ENCODE measurements at places on chromosomes 7 and 10.

- DNase-seq, result no peak
Observed at GRCh38 chr10:100886091-100886490, 26.7 kb upstream of the SLF2 start.

- DNase-seq, result peak; percentile 94
Observed at GRCh38 chr7:128791121-128791971, at the start of gene CCDC136. CCDC136 (plus strand) TSS chr7:128791968; CDS start chr7:128792412, 444 bp downstream.

- DNase-seq, result no peak
Observed at GRCh38 chr7:47572939-47573757, 8.8 kb downstream of the TNS3 start.

DNA sequence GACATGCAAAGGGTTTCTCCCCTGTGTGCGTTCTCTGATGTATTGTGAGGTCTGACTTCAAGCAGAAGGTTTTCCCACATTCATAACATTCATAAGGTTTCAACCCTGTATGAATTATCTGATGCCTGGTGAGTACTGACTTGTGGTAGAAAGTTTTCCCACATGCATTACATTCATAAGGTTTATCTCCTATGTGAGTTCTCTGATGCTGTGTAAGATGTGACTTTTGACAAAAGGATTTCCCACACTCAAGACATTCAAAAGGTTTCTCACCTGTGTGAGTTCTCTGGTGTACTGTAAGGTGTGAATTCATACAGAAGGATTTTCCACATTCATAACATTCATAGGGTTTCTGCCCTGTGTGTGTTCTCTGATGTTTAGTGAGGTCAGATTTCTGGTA is 45.1 kb downstream of the ZNF33B start:
- no peak for DNase-seq

DNA sequence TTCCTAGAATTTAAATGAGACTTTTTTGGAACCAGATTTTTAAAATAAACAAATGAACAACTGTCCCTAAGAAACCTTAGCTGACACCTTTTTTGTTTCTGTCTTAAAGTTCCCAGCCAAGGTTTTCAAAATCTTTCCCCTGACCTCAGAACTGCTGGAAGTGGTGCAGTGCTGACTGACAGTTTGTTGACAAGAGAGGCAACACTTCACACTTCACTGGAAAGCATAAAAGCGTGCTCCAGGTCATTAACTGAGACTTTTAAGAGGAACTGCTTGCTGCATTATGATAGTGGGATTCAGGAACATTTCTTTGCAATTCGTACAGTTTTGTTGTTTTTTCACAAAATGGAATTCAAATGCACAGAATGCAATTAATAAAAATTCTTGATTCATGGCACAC is 36.2 kb downstream of the SYPL1 start:
- no peak for DNase-seq

DNA sequence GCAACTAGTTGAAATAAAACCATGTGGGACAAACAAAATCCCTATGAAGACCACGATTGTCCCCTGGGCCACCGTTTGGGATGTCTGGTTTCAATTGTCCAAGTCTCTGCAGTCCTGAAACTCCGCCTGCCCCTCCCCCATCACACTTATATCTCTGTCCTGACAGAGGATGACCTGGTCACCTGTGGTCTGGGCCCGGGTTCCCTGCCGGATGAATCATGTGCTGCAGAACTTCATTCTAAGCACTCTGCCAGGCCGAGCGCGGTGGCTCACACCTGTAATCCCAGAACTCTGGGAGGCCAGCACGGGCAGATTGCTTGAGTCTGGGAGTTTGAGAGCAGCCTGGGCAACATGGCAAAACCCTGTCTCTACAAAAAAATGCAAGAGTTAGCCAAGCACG is 91.1 kb downstream of the COL13A1 start:
- DNase-seq, result no peak

DNA sequence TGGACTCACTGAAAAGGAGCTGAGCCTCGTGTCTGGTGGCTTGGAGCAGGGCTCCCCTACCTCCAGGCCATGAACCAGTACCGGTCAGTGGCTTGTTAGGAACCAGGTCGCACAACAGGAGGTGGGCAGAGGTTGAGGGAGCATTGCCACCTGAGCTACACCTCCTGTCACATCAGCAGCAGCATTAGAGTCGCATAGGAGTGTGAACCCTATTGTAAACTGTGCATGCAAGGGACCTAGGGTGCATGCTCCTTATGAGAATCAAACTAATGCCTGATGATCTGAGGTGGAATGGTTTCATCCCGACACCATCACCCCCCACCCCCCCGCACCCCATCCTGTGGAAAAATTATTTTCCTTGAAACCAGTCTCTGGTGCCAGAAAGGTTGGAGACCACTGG is 50.4 kb downstream of the TSPAN15 start:
- DNase-seq, result no peak

DNA sequence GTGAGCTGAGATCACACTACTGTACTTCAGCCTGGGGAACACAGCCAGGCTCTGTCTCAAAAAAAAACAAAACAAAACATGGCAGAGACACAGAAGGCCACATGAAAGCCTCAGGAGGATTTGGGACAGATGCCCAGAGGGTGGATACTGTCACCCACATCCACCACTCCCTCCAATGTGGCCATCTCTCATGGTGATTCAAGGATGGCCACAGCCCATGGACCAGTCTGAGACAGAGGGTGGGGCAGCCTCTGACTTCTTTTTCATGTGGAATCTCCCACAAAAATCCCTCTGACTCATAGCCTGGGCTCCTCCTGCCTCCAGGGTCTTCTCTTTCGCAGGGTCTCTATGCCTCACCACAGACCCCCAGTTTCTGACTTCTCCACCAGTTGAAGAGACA is 59.0 kb upstream of the GTF2I start:
- no peak for DNase-seq

DNA sequence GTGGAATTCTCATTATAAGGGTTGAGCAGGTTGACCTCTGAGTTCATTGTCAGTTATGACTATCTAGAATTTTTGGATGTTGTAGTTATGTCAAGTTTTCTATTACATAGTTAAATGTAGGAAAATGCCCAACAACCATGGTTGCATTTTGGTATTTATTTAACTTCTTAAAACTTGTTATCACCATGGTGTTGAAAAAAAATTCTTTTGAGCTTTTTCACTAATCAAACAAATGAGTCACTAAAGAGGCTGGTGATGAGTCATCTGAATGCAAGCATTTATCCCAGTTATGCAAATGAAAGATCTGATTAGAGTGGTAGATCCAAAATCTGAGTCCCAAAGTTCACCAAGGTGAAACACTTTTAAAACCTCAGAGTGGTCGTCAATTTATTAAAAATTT is 624.7 kb upstream of the IGFBP3 start:
- no peak for DNase-seq

GRCh38 chr7:108037140-108037539 is 34.2 kb upstream of the LAMB1 start:
- no peak for DNase-seq

DNA sequence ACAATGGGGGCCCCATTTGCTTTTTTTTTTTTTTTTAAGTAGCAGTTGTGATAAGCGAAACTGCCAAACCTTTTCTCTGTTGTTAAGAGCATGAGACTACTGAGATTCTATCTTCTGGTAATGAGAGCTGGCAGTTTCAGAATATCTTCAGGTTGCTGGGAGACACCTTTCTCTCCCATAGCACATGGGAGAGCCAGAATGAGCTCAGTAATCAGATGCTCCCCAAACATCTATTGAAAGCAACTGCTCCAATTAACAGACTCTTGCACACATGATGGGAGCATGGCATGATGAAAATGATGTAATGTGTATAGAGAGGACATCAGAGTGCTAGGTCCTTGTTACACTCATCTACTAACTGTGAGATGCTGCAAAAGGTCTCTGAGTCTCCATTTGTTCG is 18.8 kb downstream of the MYO3A start:
- DNase-seq, result no peak

DNA sequence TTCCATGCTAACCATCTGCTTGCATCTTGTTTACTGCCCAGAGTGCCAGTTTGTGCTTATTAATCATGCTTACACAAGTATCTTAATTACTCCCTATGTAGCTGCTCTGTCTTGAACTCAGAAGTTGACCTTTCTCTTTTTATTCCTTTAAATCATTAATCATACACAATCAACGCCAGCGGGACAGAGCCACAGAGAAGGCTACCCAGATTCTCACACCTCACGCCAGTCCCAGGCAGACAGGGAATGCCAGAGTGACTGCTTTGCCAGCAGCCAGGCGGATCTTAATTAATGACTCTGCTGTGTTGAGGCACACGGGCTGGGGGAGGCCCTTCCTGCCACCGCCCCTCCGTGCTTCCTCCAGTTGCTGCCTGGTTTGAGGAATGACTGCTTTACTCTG is 229.4 kb downstream of the LRMDA start:
- no peak for DNase-seq

DNA sequence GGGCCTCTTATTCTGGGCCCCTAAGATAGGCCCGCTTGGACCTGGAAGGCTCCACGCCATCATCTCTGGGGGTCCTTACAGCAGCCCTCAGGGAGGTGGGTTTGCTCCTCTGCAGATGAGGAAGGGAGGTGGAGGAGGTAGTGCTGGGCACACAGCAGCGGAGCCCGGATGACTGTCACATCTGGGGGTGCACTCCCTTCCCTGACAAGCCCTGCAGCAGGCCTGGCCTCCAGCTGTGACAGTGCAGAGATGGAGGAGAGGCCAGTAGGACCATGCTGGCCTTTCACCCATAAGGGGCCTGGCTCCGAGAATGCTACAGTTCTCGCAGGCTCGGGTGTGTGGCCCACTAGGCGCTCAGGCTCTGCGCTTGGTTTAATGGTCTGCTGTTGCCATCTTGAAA is 9.2 kb downstream of the GDF2 start:
- DNase-seq, result no peak

DNA sequence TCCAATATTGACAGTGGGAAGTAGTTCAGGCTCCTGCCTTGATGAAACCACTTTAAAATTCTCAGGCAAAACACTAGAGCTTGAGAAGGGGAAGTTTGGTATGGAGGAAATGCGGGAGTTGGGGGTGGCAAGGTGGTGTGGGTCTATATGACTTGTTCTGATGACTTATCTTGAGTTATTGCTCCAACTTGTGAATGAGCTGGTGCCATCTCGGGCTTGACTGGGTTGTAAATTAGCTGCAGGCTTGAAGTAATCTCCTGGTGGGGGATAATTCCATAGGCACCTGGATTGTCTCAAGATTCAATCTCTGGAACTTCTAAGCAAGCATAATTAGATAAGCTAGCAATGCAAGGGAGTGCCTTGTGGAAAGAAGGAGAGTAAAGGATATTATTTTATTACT is 29.0 kb downstream of the MRPL32 start:
- no peak for DNase-seq

- DNase-seq, result no peak
Observed at GRCh38 chr10:14772399-14772798, 2.3 kb downstream of the FAM107B start.

DNA sequence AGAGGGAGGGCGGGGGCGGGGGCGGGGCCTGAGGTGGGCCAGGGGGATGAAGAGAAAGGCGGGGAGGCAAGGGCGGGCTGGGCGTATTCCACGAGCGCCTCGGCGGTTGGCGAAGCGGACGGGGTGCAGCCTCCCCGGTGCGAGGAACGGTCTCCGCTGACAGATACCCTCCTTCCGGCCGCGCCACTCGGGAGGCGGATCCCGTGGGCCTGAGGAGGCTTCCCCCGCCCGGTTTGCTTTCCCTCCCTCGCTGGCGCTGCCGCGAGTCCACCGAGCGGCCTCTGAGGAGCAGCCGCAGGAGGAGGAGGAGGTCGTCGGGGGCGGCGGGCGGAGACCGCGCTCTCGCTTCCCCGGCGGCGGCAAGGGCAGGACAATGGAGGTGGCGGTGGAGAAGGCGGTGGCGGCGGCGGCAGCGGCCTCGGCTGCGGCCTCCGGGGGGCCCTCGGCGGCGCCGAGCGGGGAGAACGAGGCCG is at the start of gene TRIM24:
Gene TRIM24 (plus strand): TSS at position 84 of the 473 bp plus-strand sequence. CDS start 290 bp downstream, at position 374.
- no peak for DNase-seq

- DNase-seq, result no peak
Observed at GRCh38 chr7:115822801-115823200, 207.8 kb downstream of the TFEC start.

DNA sequence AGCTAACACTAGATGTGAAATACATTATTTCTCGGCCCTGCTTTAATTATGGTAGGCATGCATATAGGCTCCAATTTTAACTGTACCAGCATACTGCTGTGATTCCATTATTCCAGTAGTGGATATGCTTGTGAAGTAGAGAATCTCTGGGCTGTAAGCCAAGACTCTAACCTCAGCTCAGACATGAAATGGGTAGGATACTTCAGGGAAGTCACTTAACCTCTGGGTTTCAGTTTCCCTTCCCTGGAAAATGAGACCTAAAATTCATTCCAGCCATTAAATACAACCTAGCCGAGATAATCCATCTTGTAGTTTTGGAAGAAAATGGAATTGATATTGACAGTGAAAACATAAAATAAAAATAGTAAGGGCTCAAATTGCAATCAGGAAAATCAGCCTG is 59.6 kb upstream of the TRIL start:
- no peak for DNase-seq

DNA sequence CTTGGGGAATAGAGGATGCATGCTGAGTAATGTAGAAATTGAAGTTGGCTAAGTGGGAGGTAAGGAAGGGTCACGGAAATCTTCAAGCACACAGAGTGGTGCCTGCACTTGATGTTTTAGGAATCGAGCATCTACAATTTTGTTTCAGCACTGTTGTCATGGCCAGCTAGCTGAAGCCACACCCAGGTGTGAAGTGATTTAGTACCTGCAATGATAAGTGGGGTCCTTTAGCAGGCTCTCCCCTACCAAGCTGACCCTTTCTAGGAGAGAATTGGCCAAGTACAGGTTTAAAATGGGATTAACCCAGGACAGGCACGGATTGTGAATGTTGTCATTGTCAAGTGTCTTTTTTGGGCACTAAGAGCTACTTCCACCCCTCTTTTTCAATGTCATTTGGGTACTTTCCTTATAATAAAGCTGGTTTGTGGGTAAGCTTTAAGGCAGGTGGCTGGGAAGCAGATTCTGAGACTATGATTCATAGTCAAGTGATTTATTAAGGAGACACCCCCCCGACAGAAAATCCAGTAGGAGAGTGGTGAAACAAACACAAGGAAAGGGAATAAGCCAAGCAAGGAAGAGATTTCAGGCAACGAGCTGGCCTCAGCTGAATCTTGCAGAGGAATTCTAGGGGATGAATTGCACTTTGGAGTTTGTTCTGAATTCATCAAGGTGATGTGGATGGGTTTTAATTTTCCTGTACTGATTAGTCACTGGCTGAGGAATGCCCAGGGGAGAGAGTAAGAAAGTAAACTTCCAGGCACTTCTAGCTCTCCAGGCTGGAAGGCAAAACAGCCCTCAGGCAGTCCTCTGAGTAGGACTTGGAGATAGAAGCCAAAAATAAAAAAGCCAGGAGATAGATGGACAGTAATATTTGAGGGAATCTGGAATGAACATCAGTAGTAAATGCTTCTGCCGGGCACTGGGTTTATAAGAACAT is 1128.4 kb downstream of the SORCS3 start:
- no peak for DNase-seq

Measured in GM13977 (cell line).